DMS153 (cell line): ENCODE measurements at places on chromosomes 12 and 14.

DNA sequence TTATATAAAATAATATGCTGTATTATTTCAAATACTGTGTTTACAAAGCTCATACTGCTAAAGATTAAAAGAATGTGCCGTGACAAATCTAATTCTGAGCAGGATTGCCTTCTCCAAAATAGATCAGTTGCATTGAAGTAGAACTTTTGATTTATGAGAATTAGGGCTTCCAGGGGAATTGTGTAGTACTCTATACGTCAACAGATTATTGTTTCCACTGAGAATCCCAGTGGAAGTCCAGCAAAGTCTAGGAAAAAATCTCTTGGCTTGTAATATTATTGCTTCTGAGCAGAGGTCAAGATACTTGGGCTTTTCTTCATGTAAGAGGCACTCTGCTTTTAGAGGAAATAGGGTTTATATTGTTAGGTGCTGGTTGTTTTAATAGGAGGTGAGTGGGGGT, 133.9 kb downstream of the TRHDE start:
- DNase-seq: no peak

- no peak for DNase-seq
Measured at GRCh38 chr12:83092606-83093005, 405.9 kb downstream of the TMTC2 start.

GRCh38 chr12:2177751-2178150, 125.0 kb downstream of the CACNA1C start:
- no peak for DNase-seq

DNA sequence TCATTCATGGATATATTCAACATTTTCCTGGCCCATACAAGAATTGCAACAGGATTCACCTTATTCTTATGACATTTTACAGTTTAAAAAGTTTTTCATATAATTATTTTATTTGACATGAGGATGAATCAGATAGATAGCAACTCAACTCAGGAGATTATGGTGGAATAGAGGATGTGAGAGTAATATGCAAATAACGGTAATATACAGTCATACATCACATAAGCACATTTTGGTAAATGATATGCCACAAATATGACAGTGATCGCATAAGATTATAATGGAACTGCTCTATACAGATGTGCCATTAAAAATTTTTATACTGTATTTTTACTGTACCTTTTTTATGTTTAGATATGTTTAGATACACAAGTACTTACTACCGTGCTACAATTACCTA, 24.1 kb upstream of the CRADD start:
- no peak for DNase-seq

GRCh38 chr12:26548227-26548626, 284.8 kb downstream of the ITPR2 start:
- DNase-seq: no peak

DNA sequence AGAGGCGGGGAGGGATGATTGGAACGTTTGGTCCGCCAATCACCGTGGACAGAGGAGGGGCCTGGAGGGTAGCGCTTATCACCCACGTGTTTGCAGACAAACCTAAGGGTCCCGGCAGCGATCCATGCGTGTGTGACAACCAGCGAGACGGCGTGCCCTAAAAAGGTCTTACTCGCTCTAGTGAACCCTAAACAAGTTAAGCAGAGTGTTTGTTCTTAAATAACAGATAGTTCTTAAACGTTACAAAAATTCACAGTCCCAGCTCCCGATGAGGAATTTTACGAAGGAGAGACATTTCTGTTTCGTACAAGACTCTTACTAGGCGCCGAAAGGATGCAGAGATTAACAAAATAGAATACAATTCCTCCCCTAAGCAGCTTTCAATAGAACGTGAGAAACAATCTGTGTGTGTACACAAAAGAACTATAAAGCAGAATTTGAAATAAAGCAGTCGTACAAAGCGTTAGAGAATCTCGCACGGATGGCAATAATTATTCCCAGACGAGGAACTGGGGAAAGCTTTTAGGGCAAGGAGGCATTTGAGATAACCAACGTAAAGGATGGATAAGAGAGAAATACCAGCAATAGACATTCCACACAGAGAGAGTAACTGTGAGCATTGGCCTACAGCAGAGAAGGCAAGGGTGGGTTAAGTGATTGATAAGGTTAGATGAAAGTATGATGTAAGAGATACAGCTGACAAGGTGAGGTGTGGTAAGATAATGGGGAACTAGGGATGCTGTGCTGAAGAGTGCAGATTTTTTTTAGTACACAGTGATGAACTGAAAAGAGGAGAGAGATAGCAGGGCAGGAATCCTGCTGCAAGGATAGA, 831 bp upstream of the RPS6KA5 start:
- no peak for DNase-seq

DNA sequence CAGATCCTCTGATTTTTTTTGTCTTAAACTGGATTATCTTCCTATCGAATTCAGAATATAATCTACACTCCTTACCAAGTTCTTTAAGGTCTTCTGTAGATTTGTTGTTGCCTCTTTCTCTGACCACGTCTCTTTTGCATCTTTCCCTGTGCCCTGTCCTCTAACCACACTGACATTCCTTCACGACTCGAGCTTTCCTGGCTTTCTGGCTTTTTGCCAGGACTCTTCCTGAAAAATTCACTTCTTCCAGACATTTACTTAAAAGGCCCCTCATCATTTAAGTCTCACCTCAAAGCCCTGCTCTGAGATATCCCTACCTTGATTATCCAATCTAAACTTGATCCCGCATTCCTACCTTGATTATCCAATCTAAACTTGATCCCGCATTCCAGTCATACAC, 422.3 kb upstream of the DCN start:
- DNase-seq: no peak

- DNase-seq: no peak
Measured at GRCh38 chr12:3905664-3906063, 32.5 kb upstream of the PARP11 start.

- DNase-seq: peak; percentile 60
Measured at GRCh38 chr12:124543052-124543589, 24.3 kb downstream of the NCOR2 start.

DNA sequence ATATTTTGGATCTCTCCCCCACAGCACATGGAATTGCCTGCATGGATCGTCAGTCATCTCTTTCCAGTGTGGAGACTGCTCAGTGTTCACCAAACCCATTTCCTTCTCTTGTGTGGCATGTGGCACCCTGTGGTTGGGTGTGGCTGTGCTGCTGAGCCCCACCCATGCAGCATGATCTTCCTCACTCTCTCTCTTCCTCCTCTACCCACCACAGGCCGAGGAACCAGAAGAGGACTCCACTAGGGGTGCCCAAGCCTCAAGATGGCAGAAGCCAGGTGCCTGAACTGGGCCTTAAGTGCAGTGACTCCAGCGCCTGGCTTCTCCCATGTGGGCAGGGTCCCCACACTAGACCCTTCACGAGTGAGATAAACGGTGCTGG, 66.8 kb upstream of the GPR68 start:
- DNase-seq: no peak

- DNase-seq: no peak
Measured at GRCh38 chr14:74048281-74048680, 29.1 kb downstream of the BBOF1 start.

DNA sequence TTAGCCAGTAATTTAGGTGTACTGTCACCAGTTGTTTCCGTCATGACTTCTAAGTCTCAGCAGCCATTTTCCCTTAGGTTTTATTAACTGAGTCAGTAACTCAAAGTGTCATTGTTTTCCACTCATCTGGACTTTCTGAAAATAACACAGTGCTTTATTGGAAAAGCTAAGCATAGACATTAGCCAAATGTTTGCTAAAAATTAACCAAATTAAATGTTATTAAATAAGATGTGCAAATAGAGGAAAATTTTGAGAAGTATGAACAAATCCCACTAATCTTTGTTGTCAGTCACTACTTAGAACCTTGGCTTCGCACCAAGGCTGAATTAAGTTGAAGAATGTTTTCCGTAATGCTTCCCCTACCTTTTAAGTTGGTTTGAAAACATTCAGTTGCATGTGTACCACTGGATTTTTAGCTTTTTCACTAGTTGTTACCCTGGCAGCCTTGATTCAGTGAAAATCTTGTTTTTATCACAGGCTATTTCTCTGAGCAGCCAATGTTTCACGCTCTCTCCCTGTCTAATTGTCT, 43.0 kb downstream of the BORCS5 start:
- DNase-seq: no peak

DNA sequence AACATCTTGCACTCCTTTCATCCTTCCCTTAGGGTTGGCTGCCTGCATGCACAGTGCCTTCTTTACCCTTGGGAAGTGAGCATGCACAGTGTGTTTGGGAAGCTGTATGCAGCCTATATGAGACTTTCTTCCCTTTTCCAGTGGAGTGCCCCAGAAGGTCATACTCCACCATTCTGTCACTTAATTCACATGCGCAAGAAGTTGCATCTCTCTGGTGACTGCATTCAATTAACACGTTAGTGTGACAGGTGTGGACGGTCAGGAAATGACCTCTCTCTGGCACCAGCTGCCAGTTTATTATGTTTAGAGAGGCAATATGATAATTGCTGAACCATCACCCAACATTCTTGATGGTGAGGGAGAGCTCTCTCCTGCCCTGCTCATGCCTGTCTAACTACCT, 770.0 kb downstream of the FLRT2 start:
- DNase-seq: peak; percentile 71

DNA sequence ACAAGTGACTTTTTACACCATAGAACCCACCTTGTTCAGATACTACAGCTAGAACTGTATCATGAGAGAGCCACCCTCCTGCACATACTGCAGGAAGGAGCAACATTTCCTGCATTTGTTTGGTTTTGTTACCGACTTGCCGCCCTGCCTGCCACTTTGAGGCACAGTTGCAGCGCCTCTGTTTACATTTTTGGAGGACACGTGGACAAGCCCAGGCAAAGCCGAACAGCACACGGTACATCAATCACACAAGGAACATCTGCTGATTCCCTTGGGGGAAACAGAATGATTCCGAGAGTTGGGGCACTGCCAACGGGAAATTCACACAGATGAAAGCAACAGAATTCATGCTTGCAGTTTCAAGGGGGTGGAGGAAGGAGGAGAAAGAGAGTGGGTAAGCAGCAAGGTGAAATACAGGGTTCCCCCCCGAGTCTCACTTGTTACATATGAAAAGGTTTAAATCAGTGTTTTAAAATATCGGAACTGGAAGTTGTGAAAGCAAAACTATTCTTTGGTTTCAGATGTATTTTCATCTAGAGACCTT, 110.7 kb downstream of the BTG1 start:
- DNase-seq: peak; percentile 97

DNA sequence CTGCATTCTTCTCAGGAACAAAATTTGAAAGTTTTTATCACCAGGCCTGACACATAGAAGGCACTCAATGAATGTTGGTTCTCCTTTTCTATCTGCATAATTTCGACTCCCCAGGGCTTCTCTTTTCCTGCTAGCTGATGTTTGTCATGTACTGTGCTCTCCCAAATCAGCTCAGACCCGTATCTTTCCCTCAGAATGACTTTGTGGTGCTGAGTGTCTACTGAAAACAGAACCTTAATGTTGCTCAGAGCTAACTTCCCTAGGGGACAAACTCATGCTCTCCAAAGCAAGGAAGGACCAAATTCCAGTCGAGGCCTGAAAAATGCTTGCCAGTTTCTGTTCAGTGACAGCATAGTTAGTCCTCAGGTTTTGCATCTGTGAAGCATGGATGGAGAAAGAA, 1.9 kb downstream of the ARHGDIB start:
- no peak for DNase-seq

DNA sequence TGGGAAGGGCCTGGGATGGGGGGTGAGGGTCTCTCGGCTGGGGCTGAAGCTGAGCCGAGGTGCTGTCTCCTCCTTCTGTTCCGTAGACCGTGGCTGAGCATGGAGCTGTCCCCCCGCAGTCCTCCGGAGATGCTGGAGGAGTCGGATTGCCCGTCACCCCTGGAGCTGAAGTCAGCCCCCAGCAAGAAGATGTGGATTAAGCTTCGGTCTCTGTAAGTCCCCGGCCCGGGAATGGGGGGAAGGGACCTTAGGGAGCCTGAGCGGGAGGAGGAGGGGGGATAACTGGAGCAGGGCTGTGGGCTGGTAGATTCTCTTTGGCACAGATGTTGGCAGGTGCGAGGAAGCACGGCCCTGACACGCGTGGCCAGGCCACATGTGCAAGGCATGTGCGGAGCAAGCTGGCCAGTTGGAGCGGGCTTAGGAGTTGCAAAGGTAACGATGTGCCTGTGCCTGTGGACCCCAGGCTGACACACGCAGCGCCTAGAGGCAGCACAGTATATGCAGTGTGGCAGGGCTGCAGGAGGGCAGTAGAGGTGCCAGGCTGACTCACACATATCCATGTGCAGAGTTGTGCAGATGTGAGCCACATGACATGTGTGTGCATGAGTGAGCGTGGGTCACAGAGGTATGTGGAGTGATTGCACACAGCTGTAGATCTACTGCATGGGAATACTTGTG, 512 bp downstream of the PDE1B start:
- no peak for DNase-seq
